ENCODE measurements at places on chromosomes 4 and X.

DNA sequence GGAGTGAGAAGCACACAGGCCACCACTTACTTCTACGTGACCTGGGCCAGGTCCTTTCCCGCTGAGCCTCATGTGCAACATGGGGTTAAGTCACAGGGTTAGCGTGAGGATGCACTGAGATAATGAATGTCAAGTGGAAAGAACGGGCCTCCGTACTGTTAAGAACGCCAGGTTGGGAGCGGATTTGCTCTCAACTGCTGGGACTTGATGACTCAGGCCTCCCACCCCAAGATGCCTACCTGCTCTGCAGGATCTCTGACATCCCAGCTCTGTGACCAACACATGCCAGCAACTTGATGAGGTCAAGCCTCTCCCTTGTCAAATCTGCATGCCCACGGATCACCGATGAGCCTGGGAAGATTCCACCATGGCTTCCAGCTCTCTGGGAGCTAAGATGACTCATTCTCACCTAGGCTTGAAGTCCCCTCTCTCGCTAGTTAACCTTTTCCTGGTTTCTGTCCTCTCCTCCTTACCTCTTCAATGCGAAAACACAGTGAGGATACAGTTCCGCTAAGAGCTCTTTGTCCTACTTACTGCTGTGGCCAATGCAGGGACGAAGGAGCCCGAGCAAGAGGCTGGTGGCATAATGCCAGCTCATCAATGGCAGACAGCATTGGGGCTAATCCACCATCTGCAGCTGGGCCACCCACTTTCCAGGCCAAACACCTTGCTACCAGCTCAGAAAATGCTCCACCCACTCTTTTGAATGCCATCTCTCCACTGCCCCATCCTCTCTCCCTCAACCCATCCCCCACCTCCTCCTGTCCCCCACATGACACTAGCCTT, 67.6 kb downstream of the PJA1 start:
- DNase-seq, result no peak

- no peak for DNase-seq
These were observed 2.1 kb downstream of the PDS5A start for GRCh38 chr4:39975488-39976089.

- peak; percentile 13 for DNase-seq
These were observed 43.0 kb downstream of the ENPEP start for GRCh38 chr4:110518889-110519490.

DNA sequence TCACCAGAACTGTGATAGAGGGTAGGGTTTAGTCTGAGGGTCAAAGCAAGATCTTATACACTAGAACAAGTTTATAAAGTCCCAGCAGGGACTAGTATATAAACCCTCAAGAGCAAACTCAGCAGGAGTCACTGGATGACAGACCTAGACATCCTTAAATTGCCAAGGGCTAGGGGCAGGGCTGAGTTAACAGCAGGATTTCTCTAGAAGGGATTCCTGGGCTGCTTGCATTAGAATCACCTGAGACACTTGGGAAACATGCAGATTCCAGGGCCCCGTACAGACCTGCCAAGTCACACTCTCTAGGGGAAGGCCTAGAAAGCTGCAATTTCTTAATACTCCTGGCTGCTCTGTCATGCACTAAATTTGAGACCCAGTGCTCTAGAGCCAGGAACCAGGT, 6.6 kb upstream of the GPR50 start:
- no peak for DNase-seq

- no peak for DNase-seq
These were observed 812.9 kb upstream of the AGA start for GRCh38 chr4:178255172-178255571.

- DNase-seq, result no peak
These were observed 215.5 kb upstream of the UGT8 start for GRCh38 chr4:114383067-114383466.

GRCh38 chr4:110926841-110927400, 304.0 kb upstream of the PITX2 start:
- DNase-seq, result no peak

GRCh38 chr4:120856294-120856693, 66.2 kb downstream of the PRDM5 start:
- no peak for DNase-seq

GRCh38 chr4:83128240-83128929, 13.9 kb upstream of the PLAC8 start:
- no peak for DNase-seq

- DNase-seq, result no peak
These were observed 11.7 kb downstream of the NDST4 start for GRCh38 chr4:115101675-115102074.
